Kidney (tissue), 22 donors: ENCODE measurements at places on chromosomes 11 and 22. TPM values are rescaled to one million over a fixed set of nuclear protein-coding genes. Genes with fewer than 3 reads are reported as not detected.

The JHY gene
- 4.8 TPM for polyA plus RNA-seq

DNA sequence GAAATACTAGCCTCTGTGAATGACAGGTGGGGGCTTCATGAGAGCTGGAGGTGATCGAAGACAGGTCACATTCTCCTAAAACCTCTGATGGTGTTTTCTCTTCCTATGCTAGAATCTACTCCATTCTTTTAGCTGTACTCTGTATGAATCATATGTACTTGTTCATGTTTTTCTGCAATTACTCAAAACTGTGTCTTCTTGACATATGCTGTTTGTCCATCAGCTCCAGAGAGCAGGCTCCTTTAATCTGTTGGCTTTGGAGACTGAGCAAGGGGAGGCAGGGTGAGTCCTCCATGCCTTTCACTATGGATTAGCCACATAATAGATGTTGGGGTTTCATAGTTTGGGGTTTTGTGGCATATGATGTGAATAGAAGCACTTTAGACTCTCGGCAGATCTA lies 598.8 kb downstream of the NTM start:
- no peak for DNase-seq

DNA sequence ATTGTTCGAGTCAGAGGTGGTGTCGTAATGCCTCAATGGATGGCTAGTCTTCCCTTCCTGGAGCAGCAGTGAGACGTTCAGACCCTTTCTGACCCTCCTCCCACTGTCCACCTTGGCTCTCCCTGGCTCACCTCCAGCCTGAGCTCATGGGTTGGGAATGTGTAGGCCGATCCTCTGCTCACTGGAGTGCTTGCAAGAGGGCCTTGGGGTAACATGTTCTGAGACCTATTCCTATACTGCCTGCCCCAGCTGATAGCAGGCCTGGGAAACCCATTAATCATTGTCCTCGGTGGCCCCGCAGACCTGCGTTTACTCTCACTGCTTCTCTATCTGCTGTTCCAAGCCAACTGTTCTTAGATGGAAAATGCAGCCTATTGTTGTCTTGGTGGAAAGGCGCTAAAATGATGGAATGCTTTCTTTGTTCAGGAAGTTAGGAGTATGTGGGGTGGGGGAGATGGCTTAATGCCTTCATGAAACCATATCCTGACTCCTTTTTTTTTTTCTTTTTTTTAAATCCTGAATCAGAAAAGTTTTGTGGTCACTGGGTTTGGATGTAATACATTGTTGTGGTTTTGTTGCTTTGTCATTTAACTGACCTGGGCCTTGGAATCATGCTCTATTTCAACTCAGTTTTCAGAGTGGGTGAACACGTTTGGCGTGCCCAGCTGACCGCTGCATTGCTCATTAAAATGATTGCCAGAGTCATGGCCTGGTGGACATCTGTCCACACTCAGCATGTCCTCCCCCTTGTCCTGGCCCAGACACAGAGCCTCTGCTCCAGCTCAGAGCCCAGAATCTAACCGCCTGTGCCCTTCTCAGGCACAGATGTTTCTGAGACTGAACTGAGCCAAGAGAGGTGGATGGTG lies 72.5 kb downstream of the MICAL2 start:
- peak; percentile 92 for DNase-seq

The AQP11 gene
- 3.8 TPM for polyA plus RNA-seq

- DNase-seq, result no peak
Measured at GRCh38 chr11:32068134-32068870, 22.6 kb upstream of the RCN1 start.

The WNT7B gene
- polyA plus RNA-seq, result 2.4 TPM

The MDK gene
- polyA plus RNA-seq, result 26.3 TPM

DNA sequence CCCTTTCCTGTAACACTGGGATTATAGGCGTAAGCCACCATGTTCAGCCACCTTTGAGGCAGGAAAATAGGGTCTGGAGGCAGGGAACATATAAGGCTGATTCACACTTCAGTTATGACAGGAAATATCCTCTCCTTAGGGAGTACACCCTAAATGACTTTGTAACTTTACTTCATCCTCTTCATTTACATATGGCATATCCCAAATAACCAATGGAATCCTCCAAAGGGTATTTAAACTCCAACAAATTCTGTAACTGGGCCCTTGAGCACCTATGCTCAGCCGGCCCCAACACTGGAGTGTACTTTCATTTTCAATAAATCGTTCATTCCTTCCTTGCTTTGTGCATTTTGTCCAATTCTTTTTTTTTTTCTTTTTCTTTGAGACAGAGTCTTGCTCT lies 1.6 kb upstream of the KAT5 start:
- DNase-seq, result no peak

- no peak for DNase-seq
Measured at GRCh38 chr22:21451545-21452520, 15.4 kb upstream of the TMEM191C start.

The TIMP3 gene
- 198 TPM for polyA plus RNA-seq

The NUCB2 gene
- 93.5 TPM for polyA plus RNA-seq

The DNAJB7 gene
- not detected for polyA plus RNA-seq

DNA sequence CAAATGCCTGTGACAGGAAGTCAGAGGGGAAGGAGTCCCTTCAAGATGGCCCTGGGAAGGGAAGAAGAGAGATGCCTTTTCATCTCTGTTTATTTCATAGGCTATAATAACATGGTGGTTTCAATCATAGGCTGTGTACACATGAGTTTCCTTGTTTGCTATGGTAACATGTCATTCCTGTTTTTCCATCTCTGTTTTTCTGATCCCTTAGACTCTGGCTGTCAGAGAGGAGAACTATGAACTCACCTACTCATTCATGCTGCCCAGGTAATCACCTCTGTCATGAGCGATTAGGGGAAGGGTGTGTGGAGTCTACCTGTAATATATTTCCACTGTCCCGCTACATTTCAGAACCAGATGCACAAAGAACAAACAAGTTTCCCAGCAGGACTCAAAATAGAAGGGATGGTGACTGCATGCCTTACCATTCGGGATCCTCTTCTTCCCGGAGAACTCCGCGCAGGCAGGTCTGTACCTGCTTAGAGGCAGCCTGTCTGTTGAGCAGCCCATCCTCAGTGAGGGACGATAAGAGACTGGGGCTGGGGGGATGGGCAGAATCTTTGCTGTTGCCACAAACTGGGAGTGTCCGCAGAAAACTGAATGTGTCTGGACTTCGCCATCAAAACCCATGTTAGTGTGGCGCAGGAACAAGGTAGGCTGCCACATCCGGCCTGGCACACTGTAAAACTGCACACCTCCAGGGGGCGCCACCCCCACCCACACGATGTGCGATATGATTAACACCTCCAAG lies 7.1 kb upstream of the PEX26 start:
- DNase-seq, result no peak

GRCh38 chr11:128689591-128689947 lies 4.3 kb upstream of the FLI1 start:
- DNase-seq, result no peak

DNA sequence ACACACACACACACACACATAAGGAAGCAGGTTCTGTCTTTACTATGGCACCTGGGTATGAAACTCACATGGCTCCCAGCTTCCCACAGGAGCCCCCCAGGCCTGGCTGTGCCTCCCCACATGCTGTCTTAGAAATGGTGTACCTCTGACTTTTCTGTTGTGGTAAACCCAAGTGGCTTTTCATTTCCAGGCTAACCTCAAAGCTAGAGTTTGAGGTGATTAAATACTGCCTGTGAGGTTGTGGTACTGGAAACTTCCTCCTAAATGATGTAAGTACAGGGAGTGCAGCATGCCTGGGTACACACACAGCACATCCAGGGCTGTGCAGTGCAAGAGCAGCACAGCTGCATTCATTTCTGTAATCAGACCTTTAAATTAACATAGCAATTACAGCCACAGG lies 34.4 kb downstream of the ME3 start:
- no peak for DNase-seq

The RFPL2 gene
- not detected for polyA plus RNA-seq

The GGTLC2 gene
- polyA plus RNA-seq, result not detected

The PIWIL4 gene
- polyA plus RNA-seq, result 2.6 TPM

- DNase-seq, result no peak
Measured at GRCh38 chr11:25775603-25776002, 556.3 kb upstream of the ANO3 start.

GRCh38 chr11:26891501-26891900 lies 102.4 kb upstream of the FIBIN start:
- DNase-seq, result no peak

The APOL6 gene
- 5.5 TPM for polyA plus RNA-seq

GRCh38 chr11:41102471-41102870 lies 357.0 kb downstream of the LRRC4C start:
- DNase-seq, result no peak

- DNase-seq, result no peak
Measured at GRCh38 chr22:23774114-23774921, 1.7 kb downstream of the MMP11 start.

- no peak for DNase-seq
Measured at GRCh38 chr11:110968348-110969062, 256.3 kb upstream of the ARHGAP20 start.

DNA sequence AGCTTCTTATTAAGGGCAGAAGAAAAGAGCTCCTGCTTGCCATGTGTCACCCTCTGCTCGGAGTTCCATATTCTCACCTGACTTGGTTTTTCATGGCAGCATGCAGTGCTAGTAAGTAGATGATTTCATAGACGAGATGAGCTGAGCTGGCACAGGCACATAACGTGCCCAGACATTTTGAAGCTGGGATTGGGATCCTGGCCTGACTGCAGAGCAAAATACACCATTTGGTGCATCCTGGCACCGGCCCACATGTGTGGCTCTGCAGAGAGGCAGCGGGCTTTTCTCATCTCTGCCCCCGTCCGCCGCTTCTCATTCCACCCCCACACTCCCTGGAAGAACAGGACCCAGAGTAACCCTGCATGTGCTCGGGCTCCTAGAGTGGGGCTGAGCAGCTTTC lies 24.8 kb downstream of the FAM118A start:
- DNase-seq, result no peak

The MICALL1 gene
- polyA plus RNA-seq, result 9.6 TPM

GRCh38 chr11:58992489-58992888 lies 53.2 kb downstream of the GLYATL1 start:
- no peak for DNase-seq

GRCh38 chr11:57279116-57279515 lies 42.1 kb upstream of the APLNR start:
- DNase-seq, result no peak

GRCh38 chr11:11706028-11706427 lies 84.2 kb upstream of the GALNT18 start:
- DNase-seq, result no peak

DNA sequence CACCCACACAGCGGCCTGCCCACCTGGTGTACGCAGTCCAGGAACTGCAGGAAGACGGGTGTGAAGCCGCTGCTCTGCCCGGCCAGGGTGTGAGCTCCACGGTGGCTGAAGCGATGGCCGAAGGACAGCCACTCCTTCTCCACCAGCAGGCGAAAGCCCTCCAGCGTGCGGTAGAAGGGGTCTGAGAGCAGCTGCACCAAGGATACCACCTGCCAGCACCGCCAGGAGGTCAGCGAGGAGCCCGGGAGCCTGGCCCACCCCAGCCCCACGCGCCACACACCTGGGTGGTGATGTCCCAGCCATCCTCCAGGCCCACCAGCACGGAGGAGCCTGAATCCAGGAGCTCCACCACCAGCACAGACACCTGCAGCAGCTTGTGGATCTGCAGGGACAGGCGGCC lies 19.6 kb downstream of the SBF1 start:
- no peak for DNase-seq

The TEX12 gene
- polyA plus RNA-seq, result not detected

The MS4A6E gene
- not detected for polyA plus RNA-seq

The TPBGL gene
- 0.13 TPM for polyA plus RNA-seq

DNA sequence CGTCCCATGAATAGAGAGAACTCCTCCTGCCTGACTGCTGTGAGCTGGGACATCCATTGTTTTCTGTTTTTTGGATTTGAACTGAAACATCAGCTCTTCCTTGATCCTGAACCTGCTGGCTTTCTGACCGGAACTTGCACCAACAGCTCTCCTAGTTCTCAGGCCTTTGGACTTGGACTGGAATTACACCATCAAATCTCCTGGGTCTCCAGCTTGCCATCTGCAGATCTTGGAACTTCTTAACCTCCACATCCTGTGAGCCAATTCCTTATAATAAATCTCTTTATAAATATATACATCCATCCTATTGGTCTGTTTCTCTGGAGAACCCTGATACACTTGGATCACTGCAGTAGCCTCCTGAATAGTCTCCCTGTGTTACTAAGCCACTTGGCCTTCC lies 42.1 kb downstream of the HTR3A start:
- no peak for DNase-seq

DNA sequence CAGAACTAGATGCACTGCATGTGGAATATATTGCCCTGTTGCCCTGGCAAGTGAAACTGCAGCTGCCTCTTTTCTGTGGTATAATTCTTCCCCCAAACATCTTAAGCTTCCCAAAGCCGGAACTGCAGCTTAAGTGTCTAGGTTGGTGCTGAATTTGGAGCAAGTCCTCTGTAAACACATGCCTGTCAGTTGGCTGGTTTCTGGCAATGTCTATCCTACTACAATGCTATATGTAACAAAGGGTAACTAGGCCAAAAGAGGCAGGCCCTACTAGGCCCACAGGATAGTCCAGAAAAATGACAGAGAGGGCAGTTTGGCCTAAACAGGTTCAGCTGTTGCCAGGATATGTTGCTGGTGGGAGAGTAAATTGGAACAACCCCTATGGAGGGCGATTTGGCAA lies 27.9 kb downstream of the ASCC2 start:
- no peak for DNase-seq

- no peak for DNase-seq
Measured at GRCh38 chr11:69393178-69393832, 88.2 kb upstream of the LINC01488 start.

The MS4A4E gene
- polyA plus RNA-seq, result not detected

- no peak for DNase-seq
Measured at GRCh38 chr11:94563848-94564467, 3.2 kb upstream of the PIWIL4 start.

The CWF19L2 gene
- polyA plus RNA-seq, result 10.3 TPM

DNA sequence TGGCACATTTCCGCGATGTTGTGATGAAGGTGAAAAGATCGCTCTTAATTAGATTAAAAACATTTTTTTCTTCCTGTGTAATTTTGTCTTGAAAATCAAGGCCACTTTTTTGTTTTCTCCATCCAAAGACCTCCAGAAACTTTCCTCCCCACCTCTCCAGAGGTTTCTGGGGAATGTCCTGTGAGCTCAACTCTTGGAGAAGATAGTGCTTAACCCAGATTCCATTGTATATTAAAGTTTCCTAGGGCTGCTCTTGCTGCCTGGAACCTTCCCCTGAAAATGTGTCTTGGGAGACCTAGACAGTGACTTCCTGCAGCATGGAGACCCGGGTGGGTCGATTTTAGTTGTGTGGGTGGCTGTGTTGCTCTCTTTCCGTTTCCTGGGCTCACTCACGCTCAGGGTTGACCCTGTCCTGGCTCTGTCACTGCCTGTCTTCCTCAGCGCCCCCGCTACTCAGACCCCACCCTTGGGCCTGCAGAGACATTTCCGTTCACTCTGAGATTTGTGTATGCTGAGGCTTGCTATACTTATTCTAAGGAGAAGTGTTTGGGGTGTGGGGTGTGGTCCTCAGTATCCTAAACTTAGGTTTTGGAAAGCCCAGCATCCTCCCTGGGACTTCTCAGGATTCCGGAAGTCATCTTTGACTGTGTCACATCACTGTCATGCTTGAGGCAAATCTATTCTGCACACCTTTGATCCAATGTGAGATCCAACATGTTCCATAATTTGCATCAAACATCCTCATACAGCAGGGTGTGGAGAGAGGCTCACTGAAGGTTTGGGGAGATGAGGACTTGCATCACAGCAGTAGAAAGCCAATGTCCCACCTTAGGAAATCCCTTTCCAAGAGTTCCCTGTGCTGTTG lies 47.2 kb downstream of the KCNQ1OT1 start:
- DNase-seq, result no peak

The CCT8L2 gene
- not detected for polyA plus RNA-seq

- peak; percentile 60 for DNase-seq
Measured at GRCh38 chr11:18393581-18394274, 635 bp upstream of the LDHA start.
